ENCODE measurements at places on chromosomes 3 and 15.
A peak's percentile ranks its signal among the peaks of the same experiment; 100 is the strongest.

- DNase-seq, result no peak
These were observed 115.9 kb downstream of the NEK11 start for GRCh38 chr3:131142580-131142979.

DNA sequence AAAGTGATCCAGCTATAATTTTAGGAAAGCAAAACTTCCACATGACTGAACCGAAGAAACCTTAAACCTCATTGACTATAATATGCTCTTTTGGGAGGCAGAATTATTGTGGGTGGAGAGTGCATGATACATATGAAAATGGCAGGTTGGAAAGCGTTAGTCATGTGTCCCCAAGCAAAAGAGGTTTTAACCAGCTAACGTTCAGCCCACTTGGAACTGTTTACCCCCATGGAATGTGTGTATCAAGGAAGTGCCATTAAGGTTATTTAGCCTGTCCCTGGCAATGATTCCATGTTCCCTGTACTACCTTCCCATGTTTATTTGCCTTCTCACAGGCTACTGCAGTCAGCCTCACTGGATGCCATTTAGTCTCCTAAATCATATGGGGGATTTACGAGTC, 44.1 kb upstream of the LRRC58 start:
- DNase-seq, result no peak

DNA sequence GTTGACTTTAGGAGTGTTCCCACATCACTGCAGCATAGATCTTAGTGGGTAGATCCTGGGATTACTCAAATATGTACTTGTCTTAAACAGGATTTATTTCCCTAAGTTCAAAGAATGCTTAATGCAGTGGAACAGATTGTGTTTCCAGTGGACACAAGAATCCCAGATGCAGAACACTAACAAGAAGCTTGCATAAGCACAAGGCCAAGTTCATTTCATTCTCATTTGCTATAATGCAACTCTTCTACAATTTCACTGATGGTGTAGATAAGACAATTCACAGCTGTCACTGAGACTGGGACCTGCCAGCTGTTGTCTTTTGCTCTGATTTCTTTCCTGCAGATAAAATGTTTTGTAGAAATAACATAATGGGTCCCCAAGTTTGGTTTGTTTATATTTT, 225.6 kb downstream of the NFKBIZ start:
- DNase-seq, result no peak

DNA sequence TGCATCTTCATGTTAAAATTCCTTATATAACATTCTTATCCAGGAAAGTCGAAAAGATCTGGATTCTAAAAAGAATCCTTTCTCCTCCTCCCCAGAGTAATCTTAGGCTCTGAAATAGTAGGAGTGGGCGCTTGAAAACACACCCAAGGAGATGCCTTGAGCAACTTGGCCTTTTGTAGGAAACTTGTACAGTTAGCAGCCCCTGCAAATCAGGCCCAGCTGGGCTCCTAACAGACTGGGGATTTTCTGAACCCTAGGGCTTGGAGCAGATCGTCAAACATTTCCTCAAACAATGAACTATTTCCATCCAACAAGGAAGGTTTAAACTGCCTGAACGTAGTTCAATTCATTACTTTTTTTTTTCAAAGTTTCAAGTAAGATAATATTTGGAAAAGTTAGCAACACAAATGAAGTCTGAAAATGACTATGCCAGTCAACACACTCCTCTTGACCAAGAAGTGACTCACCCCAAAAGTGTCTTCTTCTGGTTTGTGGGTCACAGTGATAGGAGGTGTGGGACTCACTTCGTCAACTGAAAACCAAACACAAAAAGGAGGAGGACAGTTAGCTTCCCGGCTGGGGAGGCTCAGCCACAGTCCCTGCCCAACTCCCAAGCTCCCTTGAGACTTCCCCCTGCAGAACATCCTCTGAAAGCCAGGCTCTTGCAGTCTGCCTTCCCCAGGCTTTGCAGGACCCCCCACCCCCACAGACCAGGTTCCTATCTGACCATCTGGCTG, 129.7 kb downstream of the NTRK3 start:
- no peak for DNase-seq

GRCh38 chr3:169509359-169509758, 154.2 kb downstream of the MECOM start:
- DNase-seq, result no peak

- DNase-seq, result no peak
These were observed 32.9 kb downstream of the SNTN start for GRCh38 chr3:63685340-63685739.

DNA sequence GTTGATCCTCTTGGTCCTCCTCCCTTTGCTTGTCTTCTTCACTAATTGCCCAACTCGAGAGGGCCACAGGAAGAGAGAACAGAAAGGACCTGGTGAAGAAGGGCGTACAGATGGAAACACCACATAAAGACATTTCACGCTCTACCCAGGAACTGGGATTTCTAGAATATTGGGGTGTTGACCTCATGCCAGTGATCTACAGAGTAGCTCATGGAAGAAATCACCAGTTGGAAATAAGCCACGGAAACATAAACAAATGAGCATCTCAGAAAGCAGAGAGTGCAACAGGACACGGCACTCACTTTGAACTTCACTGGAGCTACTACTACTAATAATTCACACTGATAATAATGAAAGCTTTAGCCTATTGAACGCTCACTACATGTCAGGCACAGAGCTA, 84.6 kb upstream of the ARHGEF3 start:
- no peak for DNase-seq

DNA sequence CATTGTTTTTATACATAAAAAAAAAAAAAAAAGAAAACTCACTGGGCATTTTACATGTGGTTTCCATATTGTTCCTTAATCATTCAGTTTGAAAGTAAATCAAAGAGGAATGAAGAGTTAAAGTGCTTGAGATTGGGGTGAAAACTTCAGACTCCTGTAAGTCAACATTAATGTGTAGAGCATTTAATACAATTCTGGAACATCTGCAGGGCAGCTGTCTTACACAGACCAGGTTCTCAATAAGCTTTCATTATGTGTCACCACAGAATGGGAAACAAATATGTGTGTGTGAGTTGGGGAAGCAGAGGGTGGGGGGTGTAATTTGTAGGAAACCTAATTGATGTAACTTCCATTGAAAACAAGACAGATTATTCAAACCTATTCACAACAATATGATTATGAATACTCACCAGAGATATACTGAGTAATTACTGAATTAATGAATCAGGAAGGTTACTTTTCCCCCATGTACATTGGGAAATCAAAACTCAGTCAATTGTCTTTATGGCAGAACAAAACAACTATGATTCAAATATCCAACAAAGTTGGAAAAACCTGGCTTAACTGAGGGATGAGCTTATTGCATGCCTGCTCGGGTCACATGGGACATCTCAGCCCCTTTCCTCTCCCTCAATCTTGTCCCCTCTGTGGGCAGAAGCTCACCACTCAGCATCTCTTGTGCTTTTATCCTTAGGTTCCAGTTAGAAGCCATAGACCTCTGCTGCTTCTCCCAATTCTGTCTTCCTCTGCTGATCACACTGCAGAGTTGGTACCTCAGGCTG, 281.2 kb upstream of the THBS1 start:
- DNase-seq, result no peak

DNA sequence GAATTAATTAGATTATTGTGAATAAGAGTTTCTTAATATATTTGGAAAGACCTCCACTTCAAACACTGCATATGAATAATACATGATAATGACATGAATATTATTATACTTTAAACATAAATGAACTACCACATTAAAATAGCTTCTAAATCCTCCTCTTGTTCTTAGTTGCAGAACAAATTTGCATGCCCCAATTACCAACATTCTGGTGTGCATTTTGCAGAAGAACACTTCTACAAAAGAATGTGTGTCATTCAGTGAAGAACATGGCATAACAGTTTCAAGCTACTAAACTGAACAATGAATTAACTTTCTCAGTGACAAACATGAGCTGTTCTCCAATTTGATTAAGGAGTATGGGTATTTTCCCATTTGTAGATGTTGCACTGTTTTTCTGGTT, 711.3 kb upstream of the NAALADL2 start:
- DNase-seq, result no peak

- DNase-seq, result no peak
These were observed 7.3 kb downstream of the CSRNP1 start for GRCh38 chr3:39146083-39146501.

GRCh38 chr15:90592131-90592881, 62.6 kb downstream of the CRTC3 start:
- DNase-seq, result no peak

- no peak for DNase-seq
These were observed 319.7 kb downstream of the UACA start for GRCh38 chr15:70443486-70444273.

DNA sequence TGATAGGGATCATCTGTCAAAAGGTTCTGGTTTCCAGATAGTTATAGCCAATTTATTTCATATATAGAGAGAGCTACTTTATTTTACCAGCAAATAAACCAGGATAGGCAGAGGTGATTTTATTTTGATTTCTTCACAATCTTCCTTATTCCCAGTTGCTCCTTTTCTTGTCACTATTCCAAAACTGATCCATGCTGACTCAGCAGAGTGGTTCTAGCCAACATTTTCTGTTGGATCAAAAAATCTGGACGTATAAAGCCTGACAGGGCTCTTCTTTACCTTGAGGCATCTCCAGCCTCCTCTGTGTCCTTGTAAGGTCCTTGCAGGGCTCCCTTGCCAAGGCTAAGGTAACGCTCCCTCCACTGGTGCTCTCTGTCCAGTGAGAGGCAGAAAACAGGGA, 15.8 kb downstream of the HDC start:
- no peak for DNase-seq

DNA sequence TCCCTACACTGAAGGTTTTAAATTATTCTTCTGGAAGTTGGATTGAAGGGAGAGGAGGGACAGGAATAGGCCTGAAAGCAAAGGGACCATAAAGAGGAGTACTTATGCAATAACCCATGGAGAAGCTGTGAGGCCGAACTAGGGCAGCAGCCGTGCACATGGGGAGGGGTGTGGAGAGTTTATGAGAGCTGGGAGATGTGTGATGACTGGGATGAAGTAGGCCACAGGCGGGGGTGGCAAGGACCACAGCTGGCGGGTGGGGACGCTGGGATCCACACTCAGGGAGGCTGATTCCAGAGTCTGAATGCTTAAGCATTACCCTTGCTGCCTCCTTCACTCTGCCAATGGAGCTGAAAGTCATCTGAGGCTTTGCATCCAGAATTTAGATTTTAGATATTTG, 123.8 kb downstream of the ARNT2 start:
- DNase-seq, result no peak

- DNase-seq, result peak; percentile 83
These were observed 25.3 kb downstream of the ANP32A start for GRCh38 chr15:68795298-68795848.

- DNase-seq, result no peak
These were observed 20.1 kb downstream of the TGM4 start for GRCh38 chr3:44894485-44894884.

- DNase-seq, result no peak
These were observed 31.7 kb downstream of the CSNK1G1 start for GRCh38 chr15:64324165-64324877.

DNA sequence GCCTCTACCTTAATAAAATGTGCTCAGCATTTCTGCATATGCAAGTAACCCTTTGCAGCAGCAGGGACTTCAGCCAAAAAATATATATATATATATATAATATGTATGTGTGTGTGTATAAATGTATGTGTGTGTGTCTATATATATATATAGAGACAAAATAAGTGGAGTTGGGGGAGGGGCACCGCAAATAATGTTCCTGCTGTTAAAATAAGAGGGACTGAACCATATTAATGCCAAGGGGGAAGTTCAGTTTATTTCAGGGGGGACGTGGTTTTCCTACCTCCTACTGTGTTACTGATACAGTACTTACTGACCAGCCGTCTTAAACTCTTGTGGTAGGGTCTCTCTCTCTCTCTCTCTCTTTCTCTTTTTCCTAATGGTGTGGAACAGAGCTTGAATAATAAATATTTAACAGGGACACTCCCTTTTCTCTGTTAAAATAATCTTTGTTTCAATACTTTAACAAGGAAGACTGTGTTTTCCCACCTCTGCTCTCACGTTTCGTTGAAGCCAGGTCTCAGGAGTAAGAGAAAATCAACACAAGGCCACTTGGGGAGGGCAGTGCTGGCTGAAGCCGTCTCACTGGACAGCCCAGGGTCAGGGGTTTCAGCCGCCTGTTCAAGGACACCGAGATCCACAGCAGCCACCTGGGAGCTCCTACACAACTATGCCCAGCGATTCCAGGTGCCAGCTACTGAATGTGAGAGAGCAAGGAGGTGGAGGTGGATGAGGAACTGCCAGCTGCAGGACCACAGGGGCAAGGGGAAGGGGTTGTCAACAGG, 42.8 kb upstream of the ADAMTSL3 start:
- no peak for DNase-seq

GRCh38 chr3:10259798-10260197, 11.5 kb downstream of the TATDN2 start:
- no peak for DNase-seq

- no peak for DNase-seq
These were observed 18.3 kb downstream of the TRH start for GRCh38 chr3:129992781-129993180.

- DNase-seq, result no peak
These were observed 89.7 kb upstream of the CMC1 start for GRCh38 chr3:28151608-28152228.

- no peak for DNase-seq
These were observed 40.9 kb downstream of the CBLB start for GRCh38 chr3:105827959-105828358.
